Fibroblast of villous mesenchyme (primary cell): ENCODE measurements at places on chromosomes 7 and 10. TPM values are rescaled to one million over a fixed set of nuclear protein-coding genes. Genes with fewer than 3 reads are reported as not detected.

Gene SFTPA1
- total RNA-seq: not detected in 2 replicates

Gene ACHE
- not detected in 2 replicates for total RNA-seq

Gene SMKR1
- not detected in 2 replicates for total RNA-seq

Gene OR2A7
- total RNA-seq: under 0.01 and 0.32 TPM in 2 replicates

Gene OR2A42
- total RNA-seq: under 0.01 TPM in 2 replicates
